ENCODE measurements at places on chromosomes 4 and X. TPM values are rescaled to one million over a fixed set of nuclear protein-coding genes. Genes with fewer than 3 reads are reported as not detected.

DNA sequence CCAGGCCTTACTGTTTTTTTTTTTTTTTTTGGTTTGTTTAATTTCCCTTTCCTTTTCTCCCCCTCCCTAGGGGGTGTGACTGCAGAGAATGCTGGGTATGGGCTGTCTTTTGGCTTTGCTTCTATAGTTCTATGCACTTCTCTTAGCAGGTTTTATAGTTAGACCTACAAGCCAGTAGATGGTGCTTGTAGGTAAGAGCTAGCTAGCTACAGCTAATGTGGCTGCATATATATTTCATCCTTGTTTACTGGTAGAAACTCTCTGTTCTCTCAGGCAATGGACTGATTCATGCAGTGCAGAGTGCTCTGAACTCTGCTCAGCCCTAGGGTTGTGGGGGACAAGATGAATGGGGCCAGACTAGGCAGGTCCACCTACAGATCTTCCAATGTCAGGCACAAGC, 246.4 kb downstream of the SH2D1A start:
- no peaks in the 10 kb centered on the region for H3K4me1 ChIP-seq
- DNase-seq = no peak
- H3K36me3 ChIP-seq = no peaks in the 10 kb centered on the region
- H3K4me3 ChIP-seq = no peak overlapping the region

The CT47C1 gene
- not detected for total RNA-seq

The XIAP gene
- 70.9 TPM for total RNA-seq

The PABPC5 gene
- total RNA-seq = 1.9 TPM

- DNase-seq = no peak
- no peak overlapping the region for H3K27ac ChIP-seq
- no peaks in the 10 kb centered on the region for H3K36me3 ChIP-seq
- no peaks in the 10 kb centered on the region for H3K27me3 ChIP-seq
- H3K4me3 ChIP-seq = no peak overlapping the region
Observed at GRCh38 chr4:4914965-4915845, 55.7 kb downstream of the MSX1 start.

Measured in kidney (tissue), 22 donors.